ENCODE measurements at places on chromosomes 11 and 22.

DNA sequence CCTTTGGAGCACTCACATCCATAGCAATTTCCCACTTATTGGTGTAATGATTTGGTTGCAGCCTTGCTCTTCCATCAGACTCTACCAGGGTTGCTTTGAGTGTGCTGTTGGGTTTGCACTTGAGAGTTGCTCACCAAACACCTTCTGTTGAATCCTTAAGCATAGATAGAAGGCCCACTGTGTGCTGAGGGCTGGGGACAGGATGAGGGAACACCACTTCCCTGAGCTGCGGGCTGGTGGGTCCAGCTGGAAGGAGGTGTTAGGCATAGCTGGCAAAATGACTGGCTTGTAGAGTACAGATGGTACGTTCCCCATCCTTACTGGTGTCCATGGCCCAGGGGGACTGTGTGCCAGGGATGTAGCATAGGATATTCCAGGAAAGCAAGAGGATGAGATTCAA, 3.9 kb downstream of the PRDM11 start:
- DNase-seq: no peak

DNA sequence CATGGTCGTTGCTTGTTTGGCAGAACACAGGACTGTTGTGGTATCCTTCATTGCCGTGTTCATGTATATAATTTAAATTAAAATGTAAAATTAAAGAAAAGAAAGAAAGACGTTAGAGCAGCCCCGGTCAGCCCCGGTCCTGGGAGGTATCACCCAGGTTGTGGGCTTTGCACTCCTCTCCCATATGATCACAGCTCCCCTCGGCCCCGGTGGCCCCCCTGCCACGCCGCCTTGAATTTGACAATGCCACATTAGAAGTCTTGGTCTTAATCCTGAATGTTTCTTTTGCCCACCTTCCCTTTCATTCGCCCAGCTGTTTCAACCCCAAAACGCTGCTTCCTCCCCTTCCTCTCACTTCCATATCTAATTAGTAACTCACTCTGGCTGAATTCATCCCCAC, 11.4 kb downstream of the APOBEC3A start:
- no peak for DNase-seq

DNA sequence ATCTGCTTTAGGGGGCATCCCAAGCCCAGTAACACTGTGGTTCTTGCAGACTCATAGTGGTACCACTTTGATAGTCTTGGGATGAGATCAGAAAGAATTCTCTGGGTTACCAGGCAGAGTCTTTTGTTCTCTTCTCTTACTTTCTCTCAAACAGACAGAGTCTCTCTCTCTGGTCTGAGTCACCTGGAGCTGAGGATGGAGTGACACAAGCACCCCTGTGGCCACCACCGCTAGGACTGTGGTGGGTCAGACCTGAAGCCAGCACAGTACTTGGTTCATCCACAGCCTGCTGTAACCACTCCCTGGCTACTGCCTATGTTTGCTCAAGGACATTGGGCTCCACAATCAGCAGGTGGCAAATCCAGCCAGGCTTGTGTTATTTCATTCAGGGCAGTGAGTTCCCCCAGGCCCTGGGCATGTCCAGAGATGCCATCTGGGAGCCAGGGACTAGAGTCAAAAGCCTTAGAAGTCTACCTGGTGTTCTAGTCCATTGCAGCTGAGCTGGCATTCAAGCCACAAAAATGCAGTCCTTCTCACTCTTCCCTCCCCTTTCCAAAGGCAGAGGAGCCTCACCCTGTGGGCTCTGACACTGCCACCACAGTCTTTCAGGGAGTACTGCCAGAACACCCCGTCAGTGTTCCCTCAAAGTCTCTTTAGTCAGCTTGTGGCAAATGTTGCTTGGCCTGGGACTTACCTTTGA, 29.9 kb downstream of the ENDOD1 start:
- no peak for DNase-seq

DNA sequence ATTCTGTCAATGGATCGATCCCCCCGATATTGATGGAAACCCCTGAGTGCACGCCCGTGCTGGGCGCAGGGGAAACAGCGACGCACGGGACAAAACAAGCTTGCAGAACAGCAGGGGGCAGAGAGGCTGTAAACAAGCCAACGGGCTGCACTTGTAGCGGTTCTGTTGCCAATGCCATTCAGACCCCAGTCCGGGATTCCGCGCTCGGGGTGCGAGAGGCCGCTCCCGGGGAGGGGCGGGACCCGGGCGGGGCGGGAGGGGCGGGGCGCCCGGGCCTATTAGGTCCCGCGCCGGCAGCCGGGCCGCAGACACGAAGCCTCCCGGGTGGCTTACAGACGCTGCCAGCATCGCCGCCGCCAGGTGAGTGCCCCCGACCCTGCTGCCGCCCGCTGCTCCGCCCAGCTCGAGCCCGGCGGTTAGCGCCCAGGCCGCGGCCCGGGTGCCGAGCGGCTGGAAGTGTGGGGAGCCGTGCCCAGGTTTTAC, at the start of gene BIK:
Gene BIK (plus strand): TSS at position 307 of the 483 bp plus-strand sequence. CDS start 13,273 bp downstream, outside the sequence.
- no peak for DNase-seq

DNA sequence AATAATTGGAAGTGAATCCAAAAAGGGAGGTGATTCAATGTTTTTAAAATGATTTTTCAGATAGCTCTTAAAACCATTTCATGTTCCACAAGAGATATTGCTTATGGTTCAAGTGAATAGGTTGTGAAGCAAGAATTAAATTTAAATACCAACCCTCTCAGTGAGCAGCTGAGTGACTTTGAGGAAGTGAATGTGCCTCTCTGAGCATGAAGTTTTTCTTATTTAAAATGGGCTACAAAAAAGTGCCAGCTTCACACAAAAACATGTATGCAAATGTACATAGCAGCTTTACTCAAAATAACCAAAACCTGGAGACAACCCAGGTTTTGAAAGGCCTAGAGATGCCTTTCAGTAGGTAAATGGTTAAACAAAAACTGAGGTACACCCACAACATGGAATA, 35.5 kb upstream of the GAB4 start:
- no peak for DNase-seq

GRCh38 chr22:20648306-20648903, 125.5 kb upstream of the SERPIND1 start:
- DNase-seq: no peak

DNA sequence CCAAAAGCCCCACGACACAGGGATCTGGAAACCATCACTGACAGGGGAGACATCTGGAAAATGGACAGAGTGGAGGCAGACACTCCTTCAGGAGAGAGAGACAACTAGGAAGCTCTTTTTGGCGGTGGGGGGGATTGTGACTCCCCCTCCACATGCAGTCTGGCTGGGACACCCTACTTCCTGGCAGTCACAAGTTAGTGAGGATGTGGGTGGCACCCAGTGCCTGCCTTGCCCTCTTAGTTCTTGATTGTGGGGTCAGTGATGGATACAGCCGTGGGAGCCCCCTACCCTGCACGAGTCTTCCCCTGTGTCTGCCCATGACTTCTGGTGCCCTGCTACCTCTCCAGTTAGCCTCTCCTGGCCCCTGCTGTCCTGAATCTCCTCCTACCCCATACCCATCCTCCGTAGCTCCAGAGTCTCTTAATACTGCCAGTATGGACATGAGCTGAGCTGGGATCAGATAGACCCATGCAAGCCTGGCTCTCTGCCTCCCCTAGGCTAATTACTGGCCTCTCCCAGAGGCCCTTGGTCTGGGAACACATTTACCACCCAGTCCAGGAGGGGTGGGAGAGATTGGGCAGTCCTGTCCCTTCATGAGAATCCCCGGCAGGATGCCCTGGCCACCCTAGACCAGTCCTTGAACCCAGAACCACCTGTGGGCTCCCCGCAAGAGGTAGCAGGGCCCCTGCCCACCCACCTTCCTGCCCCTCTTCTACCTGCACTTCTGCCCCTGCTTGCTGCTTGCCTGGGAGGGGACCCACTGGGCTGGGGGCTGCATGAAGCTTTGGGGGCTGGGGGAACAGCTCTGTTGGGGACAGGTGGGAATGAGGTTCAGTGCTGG, 22.8 kb downstream of the RHBDD3 start:
- no peak for DNase-seq

GRCh38 chr22:49255741-49256318, 571.8 kb downstream of the BRD1 start:
- DNase-seq: no peak

DNA sequence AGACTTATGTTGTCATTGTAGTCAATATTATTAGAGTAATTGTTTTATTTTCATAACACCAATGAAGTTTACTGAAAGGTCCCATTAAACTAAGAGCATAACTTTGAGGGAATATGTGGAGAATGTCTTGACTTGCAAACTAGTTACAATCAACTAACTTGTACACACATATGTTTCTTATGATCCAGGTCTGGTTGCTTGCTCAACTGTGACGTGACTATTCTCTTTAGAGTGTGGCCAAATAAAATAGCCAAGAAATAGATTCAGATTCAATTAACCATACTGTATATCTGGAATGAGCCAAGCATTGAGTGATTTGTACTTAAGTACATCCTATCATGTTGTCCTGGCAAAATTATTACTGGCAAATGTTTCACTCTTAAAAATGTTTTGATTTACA, 101.7 kb downstream of the METTL15 start:
- peak; percentile 30 for DNase-seq

- no peak for DNase-seq
Observed at GRCh38 chr22:42623301-42623751, 8.6 kb upstream of the POLDIP3 start.

- DNase-seq: no peak
Observed at GRCh38 chr11:66178183-66178582, 90.3 kb upstream of the RAB1B start.

Measured in BJ (cell line).